Activated naive CD4-positive, alpha-beta T cell treated with anti-CD3 and anti-CD28 coated beads, Interleukin-2, amount 10 ng/mL, durations not matched to agents 7 days and 5 days (primary cell): ENCODE measurements at places on chromosomes 13 and 19.

GRCh38 chr13:94031609-94032008 lies 447.9 kb downstream of the DCT start:
- no peak overlapping the region for H3K27ac ChIP-seq
- no peaks in the 10 kb centered on the region for H3K27me3 ChIP-seq
- no peaks in the 10 kb centered on the region for H3K36me3 ChIP-seq

GRCh38 chr19:28475525-28475924 lies 737.4 kb downstream of the UQCRFS1 start:
- no peaks in the 10 kb centered on the region for H3K36me3 ChIP-seq
- H3K27me3 ChIP-seq, result no peaks in the 10 kb centered on the region
- H3K27ac ChIP-seq, result no peak overlapping the region
- DNase-seq, result no peak

DNA sequence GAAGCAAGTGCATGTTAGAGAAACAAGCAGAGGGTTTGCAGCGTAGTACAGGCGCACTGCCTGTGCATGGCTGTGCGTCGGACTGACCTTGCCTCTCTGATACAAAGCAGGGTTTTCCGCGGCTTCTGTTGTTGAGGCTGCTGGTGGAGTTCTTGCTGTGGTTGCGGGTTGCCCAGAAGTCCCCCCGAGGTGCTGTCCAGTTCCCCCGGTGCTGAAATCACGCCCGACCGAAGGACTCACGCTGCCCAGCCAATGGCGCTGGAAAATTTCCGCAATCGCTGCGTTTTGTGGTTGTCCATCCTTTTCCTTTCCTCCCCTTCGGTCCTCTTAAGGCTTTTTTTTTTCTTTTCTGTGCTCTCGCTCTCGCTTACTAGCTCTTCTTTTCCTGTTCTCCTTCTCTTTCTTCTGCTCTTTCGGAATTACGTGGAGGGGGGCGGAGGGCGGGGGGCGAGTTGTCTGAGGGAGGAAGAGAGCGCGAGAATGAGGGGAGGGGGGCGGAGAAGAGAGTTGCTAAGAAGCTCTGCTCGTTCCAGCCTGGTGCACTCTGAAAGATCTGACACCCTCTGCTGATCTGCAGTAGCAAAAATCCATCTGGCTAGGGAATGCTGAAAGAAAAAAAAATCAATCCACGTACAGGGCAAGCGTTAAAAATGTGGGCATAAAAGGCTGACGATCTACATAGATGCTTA lies at the start of gene SLITRK1:
TSS of gene SLITRK1 (minus strand) at position 558 of the 689 bp plus-strand sequence. CDS start 967 bp downstream, outside the sequence.
- H3K36me3 ChIP-seq, result no peaks in the 10 kb centered on the region
- no peak within 1 kb of the TSS for H3K4me3 ChIP-seq
- H3K27me3 ChIP-seq, result peaks cover 52% of the 10 kb centered on the region

DNA sequence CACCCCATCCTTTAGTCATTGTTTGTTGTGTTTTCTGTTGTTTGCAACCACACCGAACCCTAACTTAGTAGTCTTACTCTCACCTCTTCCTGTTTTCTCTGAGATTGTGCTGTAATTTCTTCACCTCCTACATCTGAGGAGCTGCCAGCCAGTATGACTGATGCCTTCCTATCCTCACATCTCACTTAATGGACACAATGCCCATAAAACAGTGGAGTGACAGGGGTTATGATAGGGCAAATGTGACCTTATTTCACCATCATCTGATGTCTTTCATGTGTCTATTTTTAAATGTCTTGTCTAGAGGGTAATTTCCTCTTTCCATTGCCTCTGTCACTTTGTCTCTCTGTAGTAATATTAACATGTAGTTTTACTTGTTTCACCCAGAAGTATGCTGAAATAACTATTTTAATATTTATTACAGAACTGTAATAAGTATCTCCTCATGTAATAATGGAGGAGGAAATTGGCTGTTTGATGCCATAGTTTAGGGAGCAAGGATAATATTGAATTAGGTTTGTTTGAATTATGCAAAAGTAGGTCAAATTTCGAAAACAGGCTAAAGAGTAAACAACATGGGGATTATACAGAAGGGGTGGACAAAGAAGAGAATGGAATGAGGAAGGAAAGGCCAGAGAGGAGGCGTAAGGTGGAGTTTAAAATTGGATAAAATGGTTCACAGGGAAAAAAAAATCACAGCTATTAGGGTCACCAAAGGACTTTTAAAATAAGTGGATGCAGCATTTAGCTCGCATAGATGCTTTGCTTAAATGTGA lies 103.5 kb upstream of the SPRY2 start:
- H3K4me3 ChIP-seq, result no peak overlapping the region
- H3K4me1 ChIP-seq, result no peaks in the 10 kb centered on the region
- H3K36me3 ChIP-seq, result no peaks in the 10 kb centered on the region
- DNase-seq, result no peak
